HFF-Myc (cell line): ENCODE measurements at places on chromosomes 11 and 22.

GRCh38 chr11:60314635-60315321 is 12.3 kb upstream of the MS4A6E start:
- no peak for DNase-seq

GRCh38 chr22:19657252-19658056 is 56.8 kb upstream of the SEPTIN5 start:
- no peak for DNase-seq

GRCh38 chr22:26579331-26579886 is 10.5 kb downstream of the TPST2 start:
- no peak for DNase-seq

DNA sequence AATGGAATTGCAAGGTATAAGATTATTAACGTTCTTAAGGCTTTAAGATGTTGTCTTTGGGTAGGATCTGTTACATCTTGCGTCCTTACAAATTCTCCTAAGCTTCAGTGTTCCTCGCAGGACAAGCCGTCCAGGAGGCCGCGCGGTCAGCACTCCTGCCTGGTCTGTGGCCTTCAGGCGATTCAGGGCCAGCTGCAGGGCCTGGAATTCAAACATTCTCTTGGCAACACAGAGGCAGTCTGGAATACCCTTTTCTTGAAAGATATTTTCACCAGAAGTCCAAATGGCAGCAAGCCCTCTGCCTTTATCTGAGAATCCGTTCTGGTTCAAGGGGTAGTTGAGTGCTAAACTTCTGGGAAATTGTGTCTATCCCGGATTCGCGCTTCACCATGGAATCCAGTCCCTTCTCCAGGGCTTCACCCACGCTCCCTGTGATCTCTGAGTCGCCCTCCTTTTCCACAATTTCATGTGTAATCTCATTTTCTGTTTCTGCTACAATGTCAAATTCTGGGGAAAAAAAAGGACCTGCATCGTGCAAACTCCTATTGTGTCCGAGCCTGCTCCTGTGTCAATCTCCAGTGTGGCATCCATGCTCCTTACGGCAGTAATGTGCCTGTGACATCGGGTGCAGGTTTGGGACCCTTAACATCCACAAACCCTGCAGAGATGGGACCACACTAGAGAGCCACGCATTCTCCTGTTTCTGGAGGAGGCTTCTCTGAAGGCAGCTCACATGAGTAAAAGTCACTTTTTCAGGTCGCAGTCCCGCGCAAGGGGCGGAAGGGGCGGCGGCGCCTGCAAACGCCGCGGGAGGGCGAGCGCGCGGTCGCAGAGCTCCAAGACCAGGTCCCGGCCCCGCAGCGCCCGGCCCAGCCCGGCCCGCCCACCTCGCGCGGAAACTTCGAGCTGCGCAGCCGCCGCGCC is 25.4 kb upstream of the SORL1 start:
- no peak for DNase-seq

DNA sequence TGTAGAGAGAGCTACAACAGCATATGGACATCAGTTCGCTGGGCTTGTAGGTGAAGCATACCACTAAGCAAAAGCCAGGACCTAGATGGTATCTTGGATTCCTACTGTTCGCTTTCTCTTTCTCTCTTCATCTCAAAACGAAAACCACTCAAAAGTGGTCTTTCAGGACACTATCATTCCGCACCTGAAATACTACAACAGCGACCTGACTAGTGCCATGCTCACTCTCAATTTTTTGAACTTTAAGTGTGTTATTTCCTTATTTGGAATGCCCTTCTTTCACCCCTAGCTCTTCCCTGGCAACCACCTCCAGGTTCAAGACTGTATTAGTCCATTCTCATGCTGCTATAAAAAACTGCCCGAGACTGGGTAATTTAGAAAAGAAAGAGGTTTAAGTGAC is 59.2 kb downstream of the CCDC83 start:
- DNase-seq, result no peak

GRCh38 chr11:95104121-95104830 is 14.6 kb downstream of the ENDOD1 start:
- no peak for DNase-seq

DNA sequence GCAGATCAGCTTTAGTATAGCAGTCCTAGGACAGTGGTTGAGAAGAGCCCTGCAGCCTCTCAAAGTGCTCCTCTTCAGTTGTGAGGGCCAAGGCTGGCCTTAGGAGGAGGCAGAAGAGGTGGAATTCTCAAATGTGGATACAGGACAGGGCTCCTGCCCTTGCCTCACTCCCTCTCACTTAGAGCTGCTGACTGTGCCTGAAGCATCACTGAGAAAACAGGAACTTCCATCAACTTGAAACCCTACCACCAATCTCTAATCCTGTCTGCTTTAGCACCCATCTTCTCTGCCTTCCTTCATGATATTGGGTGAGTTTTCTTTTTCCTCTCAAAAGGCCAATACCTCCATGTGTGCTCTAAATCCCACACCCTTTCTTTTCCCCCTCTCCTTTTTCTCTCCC is 14.4 kb upstream of the UCP3 start:
- no peak for DNase-seq
